NCI-H460 (cell line): ENCODE measurements at places on chromosomes 1 and 21.

DNA sequence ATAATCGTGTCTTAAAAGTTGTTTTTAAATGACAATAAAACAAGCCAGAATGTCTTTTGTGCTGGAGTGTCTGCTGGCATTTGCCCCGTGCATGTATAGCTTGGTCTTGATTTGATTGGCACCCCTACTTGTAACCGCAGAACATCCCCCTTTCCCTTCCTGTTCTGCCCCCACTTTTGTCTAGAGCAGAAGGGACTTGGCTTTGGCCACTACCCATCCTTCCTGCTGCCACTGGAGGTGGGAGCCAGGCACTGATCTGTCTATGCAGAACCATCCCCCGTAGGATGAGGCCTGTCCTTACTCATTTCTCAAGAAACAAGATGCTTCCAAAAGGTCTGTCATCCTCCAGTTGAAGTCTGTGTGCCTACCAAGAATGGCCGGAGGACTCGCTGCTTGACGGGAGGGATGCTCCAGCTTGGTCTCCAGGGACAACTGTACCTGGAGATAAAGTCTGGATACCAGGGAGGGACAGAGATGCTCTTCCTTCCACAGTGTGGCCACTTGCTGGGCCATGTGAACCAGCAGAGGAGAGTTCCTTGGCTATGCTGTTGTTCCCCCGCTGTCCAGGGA is 1.1 kb upstream of the SLC27A3 start:
- no peak for DNase-seq

DNA sequence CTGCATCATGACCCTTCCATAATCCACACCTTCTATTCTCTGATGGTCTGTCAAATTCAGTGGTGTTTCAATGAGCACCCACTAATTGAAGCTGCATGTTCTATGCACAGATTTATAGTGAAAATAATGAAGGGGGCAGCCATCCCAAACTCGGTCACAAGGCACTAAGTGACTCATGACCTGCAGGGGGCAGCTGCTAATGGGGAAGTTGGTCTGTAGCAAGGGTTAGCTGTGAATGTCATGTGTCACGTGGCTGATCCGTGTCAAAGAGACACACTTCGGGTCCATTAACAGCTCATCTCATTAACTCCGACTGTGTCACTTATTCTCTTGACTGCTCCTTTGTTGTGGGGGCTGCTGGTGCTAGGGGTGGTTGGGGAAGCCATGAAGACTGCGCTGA is 306.6 kb downstream of the PCP4 start:
- DNase-seq: no peak

- no peak for DNase-seq
These were observed 43.5 kb downstream of the WDR4 start for GRCh38 chr21:42835611-42836401.

- no peak for DNase-seq
These were observed 269.6 kb downstream of the VAV3 start for GRCh38 chr1:107695341-107695740.

DNA sequence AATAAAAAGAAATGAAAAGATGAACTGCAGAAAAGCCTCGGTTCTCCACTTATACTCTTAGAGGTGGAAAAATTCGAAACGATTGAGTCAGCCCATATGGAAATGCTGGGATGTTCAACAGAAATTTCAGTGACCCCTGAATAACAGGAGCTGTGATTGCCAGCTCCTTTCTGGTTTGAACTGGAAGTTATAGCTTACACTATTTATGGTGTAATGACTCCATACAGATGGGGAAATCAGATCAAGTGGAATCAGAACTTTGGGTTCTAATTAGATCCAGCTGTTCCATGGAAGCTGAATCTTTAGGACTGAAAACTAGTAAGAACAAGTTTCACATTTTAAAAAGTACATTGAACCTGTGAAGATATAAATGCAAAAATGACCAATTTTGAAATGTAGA is 569.3 kb upstream of the ZRANB2 start:
- DNase-seq: no peak

DNA sequence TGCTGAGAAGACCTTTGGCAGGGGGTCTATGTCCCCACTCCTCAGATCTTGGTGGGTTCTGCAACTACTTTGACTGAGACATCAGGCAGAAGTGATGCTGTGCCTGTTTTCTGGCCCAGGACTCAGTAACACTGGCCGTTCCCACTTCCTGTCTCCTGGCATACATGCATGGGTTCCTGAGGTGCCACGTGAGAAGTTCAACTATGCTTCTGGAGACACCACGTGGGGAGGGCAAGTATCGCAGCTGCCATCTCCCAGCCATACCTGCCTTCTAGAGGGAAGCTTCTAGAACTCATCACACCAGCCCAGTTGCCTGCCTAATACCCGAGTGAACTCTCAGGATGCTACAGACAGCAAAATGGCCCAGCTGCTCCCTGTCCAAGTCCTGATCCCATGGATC is 65.8 kb downstream of the TRABD2B start:
- no peak for DNase-seq

DNA sequence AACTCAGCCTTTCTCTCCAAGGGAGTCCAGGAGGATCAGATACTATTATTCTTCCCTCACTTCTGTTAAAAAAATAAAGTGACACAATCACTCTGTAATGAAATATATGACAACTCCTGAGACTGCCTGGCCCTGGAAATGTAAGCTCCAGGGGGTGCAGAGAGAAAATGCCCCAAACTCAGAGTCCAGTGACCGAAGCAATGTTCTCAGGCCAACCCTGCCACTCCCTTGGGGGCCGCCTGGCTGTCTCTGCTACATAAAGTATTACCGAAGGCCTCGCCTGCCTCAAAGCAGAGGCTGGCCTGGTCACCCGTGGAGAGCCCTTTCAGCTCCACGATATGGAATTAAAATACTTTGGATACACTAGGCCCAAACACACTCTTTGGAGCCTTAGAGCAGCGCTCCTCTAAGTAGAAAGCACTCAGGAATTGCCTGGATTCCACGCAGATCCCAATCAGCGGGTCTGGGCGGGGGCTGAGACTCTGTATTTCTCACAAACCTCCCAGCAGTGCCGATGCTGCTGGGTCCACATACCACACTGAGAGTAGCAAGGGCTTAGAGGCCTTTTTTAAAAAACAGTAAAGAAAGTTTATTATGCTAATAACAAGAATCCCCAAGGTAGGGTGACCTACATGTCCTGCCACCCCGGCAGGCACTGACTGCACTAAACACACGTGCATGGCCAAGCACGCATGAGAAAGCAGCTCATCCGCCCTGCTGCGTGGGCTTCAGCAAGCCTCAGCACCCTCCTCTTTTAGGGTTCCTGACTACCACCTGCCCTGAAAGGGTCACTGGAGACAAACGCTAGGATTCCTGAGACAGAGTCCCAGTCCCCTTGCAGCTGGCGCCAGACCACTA is 31.1 kb downstream of the TMCO4 start:
- DNase-seq: no peak

DNA sequence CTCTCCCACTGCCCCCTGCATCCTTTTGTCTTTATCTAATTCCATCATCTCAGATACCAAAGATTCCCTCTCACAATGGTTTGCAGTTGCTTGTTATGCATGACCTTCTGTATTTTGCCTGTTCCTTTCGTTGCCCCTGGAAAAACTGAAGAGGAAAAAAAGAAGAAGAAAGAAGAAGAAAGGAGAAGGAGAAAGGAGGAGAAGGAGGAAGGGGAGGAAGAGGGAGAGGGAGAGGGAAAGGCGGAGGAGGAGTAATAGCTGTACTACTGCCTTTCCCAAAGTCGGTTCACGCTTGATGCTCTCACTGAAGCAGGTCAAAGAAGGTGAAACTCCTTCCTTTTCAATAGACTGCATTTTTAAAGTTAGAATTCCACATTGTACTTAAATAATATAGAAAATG is 513.8 kb downstream of the PTPRC start:
- no peak for DNase-seq

GRCh38 chr1:206713910-206714312 is 29.2 kb downstream of the MAPKAPK2 start:
- no peak for DNase-seq

GRCh38 chr1:162732566-162733335 is 57.8 kb upstream of the HSD17B7 start:
- DNase-seq: no peak

- no peak for DNase-seq
These were observed 17.9 kb upstream of the CSF1 start for GRCh38 chr1:109892561-109893368.

DNA sequence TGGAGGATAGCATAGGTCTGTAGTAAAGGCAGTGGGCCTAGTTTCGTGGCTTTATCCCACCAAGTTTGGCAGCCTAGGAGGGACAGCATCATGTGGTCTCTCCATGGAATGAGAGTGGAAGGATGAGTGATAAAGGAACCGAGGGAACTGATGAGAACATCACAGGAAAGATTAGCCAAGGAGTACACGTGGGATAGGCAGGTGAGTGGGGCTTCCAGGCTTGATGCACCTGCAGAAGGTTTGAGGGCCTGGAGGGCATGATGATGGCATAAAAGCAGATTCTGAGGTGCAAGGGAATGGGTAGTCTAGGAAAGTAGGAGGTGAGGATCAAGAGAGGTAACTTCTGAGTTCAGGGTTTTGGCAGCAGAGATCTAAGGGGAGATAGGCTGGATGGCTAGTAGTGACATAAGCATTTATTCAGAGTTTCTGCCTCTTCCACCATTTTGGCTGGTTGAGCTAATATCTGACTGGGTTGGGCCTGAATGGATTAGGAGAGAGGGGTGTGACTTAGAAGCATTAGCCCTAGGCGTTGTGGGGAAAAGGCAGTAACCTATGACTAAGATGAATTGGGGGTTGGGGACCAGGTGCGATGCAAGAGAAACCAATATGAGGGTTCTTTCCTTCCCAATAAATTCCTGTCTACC is 9.1 kb downstream of the PTGFRN start:
- DNase-seq: no peak

- DNase-seq: no peak
These were observed 992 bp upstream of the USP48 start for GRCh38 chr1:21783679-21784603.

- DNase-seq: no peak
These were observed 30.9 kb downstream of the ZNF670 start for GRCh38 chr1:247047702-247048101.

DNA sequence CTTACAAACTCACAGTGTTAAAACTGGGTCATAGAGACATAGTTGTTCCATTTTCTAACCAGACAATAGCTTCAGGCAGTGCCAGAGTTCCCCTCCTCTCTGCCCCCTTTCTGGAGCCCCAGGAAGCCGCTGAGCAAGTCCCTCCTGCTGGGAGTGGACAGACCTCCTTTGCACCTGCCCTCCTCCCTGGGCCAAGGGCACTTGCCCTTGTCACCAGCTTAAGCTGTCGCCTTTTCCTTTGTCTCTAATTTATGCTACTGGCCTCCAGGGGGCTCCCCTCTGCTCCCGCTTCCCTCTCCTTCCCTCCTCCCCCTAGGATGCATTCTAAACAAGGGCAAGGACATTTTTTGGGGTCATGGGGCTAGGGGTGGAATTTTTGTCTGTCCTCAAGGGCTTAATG is 182.4 kb downstream of the MIS18A start:
- peak; percentile 24 for DNase-seq
